ENCODE measurements at places on chromosomes 3 and 15.

GRCh38 chr3:15812183-15812582 lies 14.4 kb upstream of the ANKRD28 start:
- DNase-seq: no peak

DNA sequence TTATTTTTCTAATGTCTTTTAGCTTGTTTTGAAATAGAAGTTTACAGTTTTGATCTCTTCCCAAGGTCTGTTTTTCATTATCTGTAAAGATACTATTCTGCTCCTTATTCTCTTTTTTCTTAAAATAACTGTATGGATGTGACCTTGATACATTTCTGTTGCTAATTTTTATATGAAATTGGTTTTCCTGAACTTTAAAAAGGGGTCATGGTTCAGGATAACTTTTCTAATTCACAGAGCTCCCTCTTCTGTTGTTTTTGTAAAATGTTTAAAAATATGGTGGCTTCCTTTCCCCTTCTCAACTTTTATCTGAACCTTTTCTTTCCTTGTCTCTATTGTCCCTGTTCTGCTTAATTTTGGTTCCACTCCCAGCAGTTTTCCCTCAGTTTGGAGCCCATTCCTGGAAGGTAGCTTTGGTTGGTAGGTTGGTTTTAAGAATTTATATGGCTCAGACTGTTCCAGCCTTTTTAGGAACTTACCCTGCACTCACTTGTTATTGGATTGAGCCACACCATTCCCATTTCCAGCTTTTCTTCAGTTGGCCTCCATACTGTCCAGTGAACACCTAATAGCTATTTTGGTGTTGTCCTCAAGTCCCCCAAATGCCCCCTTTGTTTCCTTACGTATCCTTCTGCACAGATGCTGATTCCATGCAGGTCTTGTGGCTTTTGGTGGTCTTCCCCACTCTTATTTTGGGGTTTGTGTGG lies 70.3 kb downstream of the SLMAP start:
- DNase-seq: no peak

GRCh38 chr3:81995329-81995728 lies 233.9 kb upstream of the GBE1 start:
- no peak for DNase-seq

GRCh38 chr15:29457729-29458128 lies 188.1 kb upstream of the NSMCE3 start:
- no peak for DNase-seq

GRCh38 chr15:74657846-74658245 lies 38.0 kb downstream of the EDC3 start:
- no peak for DNase-seq

DNA sequence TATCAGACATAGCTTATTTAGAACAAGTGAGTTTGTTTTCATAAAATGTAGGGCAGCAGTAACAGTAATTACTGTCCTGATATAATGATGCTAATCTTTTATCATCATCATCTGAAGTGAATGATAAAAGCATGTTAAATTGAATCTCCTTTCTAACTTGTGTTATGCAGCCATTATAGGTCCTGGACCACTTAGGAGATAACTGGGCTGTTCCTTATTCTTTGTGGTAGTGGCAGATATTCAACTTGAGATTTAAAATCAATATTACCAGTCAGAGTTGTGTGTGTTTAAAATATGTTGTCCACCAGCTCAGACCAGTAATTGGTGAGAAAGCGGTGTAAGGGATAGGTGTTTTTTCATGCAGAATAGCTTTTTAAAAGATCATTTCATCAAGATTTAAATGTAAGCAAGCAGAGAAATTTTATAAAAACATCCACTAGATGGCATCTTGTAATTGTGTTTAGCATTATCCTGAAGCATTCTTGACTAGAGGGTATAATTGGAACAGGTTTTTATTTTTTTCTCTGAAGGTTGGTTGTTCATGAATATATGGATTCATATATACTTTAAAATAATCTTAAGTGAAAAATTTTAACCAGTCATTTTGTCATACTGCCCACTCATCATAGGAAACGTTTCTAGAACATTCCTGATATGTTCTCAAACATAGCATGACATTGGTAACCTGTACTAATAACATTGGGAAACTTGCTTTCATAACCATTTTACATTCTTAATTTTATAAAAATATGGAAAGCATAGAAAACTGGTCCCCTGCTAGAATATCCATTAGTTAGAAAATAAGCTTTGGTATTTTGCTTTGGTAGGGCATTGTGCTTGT lies 153.9 kb downstream of the BBX start:
- no peak for DNase-seq

GRCh38 chr15:51706291-51706690 lies 25.0 kb downstream of the SCG3 start:
- DNase-seq: no peak

GRCh38 chr3:42535981-42536784 lies 33.7 kb downstream of the VIPR1 start:
- no peak for DNase-seq

- DNase-seq: no peak
Measured at GRCh38 chr15:39381517-39381916, 199.4 kb upstream of the THBS1 start.

- no peak for DNase-seq
Measured at GRCh38 chr15:61997786-61998185, 62.5 kb downstream of the VPS13C start.

Measured in T follicular helper cell (primary cell).